ENCODE measurements at places on chromosomes 13 and 19.

- no peak for DNase-seq
Measured at GRCh38 chr13:84191139-84191538, 308.9 kb upstream of the SLITRK1 start.

DNA sequence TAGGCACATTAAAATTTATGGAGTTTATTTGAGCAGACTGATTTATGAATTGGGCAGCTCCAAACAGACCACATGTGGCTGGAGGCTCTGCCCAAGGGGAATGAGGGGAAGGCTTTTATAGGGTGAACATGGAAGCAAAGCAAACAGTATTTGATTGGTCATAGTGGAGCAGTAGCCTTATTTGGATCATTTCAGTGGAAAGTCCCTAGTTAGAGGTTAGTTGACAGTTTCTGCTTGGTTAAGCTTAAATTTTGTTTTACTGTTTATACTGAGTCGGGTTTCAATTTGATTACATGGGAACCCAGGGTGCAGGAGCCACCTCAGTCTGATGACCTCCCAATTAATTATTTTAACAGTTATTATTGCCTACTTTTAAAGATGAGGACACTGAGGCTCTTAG is 140.5 kb downstream of the NDFIP2 start:
- no peak for DNase-seq

DNA sequence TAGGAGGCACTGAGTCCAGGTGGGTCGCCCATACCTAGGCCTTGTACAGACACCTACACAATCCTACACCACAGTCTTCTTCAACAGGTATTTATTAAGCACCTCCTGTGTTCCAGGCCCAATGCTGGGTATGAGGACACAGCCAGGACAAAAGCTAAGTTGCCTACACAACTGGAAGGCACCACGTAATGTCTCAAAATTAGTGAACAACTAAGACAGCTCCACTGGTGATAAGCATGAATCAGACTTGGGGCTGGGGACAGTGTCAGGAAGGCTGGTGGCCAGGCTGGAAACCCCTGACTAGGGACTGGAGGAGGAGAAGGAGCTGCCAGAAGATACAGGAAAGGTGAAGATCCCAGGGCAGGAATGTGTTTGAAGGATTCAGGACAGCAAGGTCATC is 2.4 kb downstream of the SMIM24 start:
- no peak for DNase-seq

DNA sequence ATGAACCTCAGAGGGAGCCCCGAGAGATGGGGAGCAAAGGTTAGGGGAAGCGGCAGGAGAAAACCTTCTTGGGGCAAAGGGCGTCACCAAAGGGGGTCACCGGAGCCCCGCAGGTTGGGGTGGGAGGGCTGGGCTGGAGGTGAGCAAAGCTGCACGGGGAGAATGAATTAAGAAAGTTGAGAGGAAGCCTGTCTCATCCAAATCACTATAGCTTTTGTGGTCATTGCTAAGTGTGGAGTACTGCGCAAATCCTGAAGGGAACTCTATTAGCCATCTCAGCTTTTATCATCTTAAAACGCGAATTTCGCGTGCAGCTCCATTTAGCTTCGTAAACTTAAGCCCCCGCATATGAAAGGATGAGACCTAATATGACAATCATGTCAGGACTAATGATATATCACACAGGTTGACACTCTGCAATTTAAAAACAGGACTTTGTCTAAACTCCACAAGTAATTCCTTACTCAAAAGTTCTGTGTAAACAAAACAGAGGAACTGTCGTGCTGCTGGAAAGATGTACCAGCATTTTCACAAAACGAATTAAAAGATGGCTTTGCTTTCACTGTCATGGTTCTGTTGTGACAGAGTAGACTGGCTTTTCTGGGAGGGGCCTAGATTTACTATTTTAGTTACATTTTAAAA is 631 bp downstream of the LACC1 start:
- no peak for DNase-seq

DNA sequence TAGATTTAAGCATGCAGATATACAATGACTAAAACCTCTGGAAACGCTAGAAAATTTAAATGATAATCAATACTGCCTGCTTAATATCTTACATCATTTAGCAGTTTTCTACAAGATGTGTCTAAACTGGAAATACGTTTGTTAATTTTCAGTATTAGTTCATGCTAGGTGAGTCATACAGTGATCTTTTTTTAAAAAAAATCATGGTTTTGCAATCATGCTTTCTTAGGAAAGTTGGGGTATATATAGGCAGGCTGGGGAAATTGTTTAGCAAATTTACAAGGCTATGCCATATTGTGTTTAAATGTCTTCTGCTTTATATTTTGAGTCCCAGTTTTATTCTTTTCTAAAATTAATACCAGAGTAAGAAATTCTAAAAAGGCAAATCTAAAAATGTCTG is 245.4 kb upstream of the SPRY2 start:
- no peak for DNase-seq

DNA sequence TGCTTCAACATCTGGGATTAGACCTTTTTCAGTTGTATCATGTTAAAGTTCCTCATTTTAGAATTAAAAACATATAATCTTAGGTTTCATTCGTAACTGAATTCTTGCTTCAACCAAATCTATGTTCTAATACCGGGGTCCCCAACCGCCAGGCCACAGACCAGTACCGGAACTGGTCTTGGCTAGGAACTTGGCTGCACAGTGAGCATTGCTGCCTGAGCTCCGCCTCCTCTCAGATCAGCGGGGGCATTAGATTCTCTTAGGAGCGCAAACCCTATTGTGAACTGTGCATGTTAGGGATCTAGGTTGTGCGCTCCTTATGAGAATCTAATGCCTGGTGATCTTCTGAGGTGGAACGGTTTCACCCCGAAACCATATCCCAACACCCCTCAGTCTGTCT is 19.2 kb downstream of the ITM2B start:
- DNase-seq: no peak

- DNase-seq: no peak
Measured at GRCh38 chr19:52981329-52981728, 18.6 kb upstream of the ZNF816 start.

DNA sequence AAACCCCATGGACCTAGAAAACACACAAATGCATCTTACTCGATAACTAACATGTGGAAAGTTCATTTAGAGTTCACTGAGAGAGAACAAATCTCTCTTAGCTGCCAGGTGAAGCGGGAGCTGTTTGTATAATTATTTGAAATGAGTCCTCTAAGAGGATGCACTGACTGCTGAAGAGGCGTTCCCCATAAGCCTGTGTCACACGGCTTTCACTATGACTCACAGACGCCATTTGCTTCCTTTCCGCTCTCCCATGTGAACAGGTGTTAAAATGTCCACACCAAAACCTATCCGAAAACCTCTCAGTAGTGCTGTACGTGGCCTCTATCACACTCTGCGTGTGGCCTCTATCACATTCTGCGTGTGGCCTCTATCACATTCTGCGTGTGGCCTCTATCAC is 101.8 kb downstream of the SOX1 start:
- DNase-seq: peak; percentile 13

DNA sequence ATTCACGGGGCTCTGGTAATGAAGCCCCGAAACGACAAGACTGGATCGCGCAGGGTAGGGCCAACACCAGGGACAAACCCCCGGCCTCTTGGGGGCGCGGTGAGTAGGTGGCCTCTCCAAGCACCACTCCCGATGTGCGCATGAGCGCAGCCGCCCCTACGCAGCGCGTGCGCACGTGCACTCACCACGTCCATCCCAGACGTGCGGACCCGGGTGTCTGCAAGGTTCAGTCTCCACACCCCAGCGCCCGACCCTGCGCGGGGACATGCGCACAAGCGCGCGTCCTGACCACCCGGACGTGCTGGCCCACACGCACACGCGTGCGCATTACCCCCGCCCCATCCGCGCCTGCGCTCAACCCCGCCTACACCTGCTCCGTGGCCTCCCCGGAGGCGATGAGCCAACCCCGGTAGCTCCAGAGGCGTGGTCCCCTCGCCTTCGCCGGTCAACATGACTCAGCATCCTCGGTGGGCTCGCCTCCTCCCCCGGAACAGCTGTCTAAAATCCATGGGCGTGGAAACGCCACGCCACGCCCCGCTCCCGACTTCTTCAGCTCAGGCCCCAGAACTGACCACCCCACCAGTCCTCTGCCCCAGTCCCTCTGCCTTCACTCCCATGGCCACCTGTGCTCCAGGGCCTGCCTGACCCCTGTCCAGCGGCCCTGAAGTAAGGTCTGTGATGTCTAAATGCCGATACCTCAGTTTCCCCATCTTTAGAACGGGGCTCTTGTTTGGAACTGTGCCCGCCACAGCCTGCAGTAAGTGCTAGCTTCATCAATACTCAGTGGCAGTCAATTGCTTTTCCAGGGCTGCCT is 5.6 kb upstream of the GPI start:
- peak; percentile 99 for DNase-seq

GRCh38 chr13:114282041-114282670 is 755 bp downstream of the UPF3A start:
- peak; percentile 79 for DNase-seq

DNA sequence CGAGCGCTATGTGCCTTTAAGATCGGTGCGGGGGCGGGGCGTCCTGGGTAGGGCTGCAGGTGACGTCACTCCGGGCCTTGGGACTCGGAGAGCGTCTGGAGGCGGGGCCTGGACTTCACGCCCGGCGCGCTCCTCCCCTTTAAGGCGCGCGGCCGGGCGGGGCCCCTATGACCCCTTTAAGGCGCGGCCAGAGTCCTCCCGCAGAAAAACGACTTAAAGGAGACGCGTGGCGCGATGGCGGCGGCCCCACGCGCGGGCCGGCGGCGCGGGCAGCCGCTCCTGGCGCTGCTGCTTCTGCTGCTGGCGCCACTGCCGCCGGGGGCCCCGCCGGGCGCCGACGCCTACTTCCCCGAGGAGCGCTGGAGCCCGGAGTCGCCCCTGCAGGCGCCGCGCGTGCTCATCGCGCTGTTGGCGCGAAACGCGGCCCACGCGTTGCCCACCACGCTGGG is at the start of gene COLGALT1:
COLGALT1 (plus strand) TSS at position 170 of the 449 bp plus-strand sequence; CDS start at position 235, 65 bp downstream.
- DNase-seq: peak; percentile 100

GRCh38 chr19:34254698-34255432 is 511 bp downstream of the GARRE1 start:
- peak; percentile 52 for DNase-seq

DNA sequence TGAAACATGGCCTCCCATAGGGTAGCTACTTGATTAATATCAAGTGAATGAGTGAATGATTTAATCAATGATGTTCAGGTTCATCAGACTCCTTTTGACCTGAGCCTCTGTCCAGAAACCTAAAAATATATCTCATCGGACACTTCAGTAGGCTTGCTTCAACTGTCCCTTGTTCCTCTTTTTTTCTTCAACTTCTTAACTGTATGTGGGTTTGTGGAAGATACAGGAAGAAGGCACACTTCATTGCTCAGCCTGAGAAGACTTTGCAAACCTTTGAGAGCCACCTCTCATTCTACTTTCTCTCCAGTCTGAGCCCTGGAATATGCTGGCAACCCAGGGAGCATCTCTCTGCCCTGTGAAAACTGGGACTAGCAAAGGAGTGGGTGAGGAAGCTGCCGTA is 557.0 kb downstream of the FGF9 start:
- no peak for DNase-seq

DNA sequence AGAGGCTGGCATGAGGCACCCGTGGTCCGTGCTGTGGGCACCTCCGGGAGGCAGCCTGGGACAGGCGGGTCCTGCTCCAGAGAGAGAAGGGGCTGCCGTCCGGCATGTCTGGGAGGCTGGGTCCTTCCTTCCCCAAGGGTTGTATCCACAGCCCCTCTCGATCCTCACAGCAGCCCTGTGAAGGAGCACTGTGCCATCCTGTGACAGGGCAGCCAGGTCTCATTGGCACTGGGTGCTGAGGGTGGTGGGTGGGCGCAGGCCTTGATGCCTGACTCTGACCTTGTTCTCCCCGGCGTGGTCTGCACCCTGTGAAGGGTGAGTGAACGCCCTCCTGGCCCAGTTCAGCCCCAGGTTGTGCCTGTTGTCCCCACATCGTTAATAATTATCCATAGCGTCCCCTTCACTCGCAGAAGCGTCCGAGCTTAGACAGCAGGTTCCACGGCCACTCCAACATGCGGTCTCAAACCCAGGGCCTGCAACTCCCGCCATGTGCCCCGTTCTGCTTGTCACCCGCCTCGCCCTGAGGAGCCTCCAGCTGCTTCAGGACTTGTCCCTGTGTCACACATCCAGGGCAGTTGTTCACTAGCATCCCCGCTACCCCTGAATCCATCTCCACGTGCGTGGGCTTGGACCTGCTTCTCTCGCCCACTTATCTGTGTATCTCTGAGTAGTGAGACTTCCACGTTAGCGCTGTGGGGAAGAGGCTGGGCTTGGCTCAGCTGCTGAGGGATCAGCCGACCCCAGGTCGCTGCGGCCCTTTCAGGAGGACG is 10.6 kb downstream of the ATP11A start:
- DNase-seq: no peak
